Stimulated activated naive CD8-positive, alpha-beta T cell treated with anti-CD3 and anti-CD28 coated beads, Interleukin-15, amount 100 ng/mL, for 72 hours (primary cell): ENCODE measurements at places on chromosomes 3 and 15.

GRCh38 chr3:73332558-73332957, 271.1 kb downstream of the EBLN2 start:
- DNase-seq, result no peak

DNA sequence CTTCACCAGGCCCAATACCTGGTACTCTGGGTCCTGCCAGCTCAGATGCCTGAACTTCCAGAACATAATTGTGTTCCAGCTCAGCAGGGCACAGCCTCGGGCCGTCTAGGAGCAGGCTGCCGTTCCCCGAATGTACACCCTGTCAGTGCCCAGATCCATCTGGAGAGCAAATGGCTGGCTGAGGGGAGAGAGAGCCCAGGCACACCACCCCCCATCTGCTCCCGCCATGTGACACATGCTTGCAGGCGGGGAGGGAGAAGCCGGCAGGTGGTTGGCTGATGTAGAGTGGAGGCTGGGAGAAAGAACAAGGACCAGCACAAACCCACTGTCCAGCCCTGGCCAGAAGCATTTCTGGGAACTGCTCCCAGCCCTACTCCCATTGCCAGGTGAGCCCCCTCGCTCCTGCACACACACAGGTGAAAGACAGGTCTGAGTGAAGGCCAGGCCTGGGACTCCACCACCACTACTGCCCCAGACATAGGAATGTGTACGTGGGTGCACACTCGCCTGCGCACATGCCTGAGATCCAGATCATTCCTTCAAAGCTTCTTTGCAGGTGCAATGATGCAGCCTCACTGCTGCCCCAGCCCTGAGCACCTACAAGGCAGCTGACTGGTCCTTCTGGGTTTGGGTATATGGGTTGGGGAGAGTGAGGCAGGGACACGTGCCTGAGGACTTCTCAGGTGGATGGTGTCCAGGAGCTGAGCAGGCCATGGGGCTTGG, 53.5 kb downstream of the SEMA5B start:
- DNase-seq, result no peak

GRCh38 chr3:127036209-127037020, 53.5 kb downstream of the PLXNA1 start:
- no peak for DNase-seq

DNA sequence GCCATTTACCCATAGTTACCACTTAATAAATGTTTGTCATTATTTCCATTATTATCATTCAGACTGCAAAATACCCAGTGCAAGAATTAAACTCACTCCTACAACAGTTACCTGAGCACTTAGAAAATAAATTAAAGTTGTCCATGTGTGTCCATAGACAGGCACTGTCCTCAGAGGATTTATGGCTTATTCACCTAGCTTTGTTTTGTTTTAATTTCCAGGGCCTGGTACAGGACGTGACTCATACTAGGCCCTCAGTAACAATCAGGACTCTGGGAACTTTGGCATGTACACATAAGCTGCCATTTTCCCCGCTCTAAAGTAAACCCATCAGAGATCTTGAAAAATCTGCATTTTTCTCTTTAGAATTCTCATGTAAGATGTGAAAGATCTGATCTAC, 458.5 kb upstream of the ARRDC4 start:
- no peak for DNase-seq

- DNase-seq, result no peak
Observed at GRCh38 chr3:143173242-143173641, 53.7 kb downstream of the CHST2 start.

GRCh38 chr3:31962801-31963205, 18.3 kb downstream of the OSBPL10 start:
- DNase-seq, result no peak

DNA sequence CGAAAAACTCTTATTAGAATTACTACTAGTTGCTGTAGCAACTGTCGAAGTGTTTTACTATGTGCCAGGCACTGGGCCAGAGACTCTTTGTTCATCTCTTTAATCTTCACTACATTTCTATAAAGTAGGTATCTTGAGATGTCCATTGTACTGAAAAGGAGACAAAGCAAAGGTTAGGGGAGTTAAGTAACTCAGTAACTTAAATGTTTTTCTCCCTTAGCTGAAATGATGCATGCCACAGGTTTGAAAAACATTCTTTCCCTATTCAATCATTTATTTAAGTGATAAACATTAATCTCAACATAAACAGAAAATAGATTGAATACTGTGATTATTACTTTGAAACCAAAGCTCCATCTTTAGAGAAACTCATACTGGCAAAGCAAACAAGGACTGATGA, 776.2 kb downstream of the FHIT start:
- DNase-seq, result no peak

DNA sequence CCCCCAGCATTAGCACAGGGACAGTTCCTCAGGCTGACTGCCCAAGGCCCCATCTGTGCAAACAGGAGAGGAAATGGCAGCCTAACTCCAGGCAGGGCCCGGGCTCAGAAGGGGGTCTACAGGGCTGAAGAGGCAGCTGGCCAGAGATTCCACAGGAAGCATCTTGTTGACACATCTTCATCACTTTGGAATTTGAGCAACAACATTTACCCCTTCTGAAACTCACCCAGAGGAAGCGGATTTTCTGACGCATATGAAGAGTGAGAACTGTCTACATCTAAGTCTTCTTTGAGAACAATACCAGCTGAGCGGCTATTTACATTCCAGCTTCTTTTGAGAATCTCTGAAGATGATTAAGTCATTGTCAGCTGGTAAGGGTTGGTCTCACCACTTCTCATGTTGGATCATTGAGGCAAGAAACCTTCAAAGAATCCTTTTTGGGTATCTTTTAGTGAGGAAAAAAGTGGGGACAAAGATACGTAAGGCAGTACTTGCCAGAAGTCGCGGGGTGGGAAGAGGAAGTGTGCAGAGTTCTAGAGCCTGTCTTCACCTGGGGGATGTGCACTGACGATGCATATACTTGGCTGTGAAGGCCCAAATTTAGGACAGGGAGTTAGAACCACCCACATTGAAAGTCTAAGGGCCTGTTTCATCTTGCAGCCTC, 25.4 kb upstream of the SRP14 start:
- DNase-seq, result no peak

DNA sequence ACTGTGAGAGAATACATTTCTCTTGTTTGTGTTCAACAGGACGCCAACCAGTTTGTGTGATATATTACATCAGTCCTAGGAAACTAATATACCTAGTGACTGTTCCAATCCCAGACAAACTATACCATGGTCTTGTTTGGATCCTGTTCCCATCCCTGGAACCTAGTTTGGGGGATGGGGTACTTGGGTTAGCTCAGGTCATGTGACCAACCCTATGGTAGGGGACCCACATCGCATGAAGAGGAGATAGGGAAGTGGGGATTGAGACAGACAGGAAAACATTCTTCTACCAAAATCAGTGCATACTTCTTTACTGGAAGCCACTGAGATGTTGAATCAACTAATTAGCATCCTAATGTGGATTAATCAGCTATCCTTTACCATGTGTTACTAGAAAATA, 146.1 kb downstream of the THSD4 start:
- DNase-seq, result no peak
